ENCODE measurements at places on chromosomes 5 and 9.

GRCh38 chr5:1983919-1984695, 101.4 kb upstream of the IRX4 start:
- no peak overlapping the region for H3K27ac ChIP-seq
- no peak for DNase-seq
- H3K27me3 ChIP-seq: no peaks in the 10 kb centered on the region
- H3K4me1 ChIP-seq: no peaks in the 10 kb centered on the region

DNA sequence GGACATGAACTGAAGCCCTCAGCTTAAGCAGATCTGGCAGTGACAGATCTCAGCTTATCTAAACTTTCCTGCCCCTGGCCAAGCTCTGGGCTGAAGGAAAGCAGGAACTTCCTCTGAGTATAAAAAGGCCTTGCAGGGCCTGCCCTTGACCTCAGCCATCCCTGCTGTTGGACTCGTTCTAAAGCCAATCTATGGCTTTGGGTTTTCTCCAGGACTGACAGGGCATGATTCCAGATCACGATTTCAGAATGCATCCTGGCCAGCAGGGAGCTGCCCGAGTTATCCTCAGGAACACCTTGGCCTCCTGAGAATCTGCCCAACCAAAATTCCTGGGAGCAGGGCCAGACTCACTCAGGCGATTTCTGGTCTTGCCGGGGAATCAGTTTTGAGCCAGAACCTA, 502.7 kb downstream of the TLE4 start:
- no peak for DNase-seq
- no peaks in the 10 kb centered on the region for H3K36me3 ChIP-seq
- no peak overlapping the region for H3K4me3 ChIP-seq
- no peaks in the 10 kb centered on the region for H3K27me3 ChIP-seq
- no peaks in the 10 kb centered on the region for H3K4me1 ChIP-seq
- no peak overlapping the region for H3K27ac ChIP-seq

GRCh38 chr5:369151-369868, 47.8 kb downstream of the AHRR start:
- no peaks in the 10 kb centered on the region for H3K36me3 ChIP-seq
- DNase-seq: no peak
- H3K4me3 ChIP-seq: no peak overlapping the region
- no peak overlapping the region for H3K27ac ChIP-seq

DNA sequence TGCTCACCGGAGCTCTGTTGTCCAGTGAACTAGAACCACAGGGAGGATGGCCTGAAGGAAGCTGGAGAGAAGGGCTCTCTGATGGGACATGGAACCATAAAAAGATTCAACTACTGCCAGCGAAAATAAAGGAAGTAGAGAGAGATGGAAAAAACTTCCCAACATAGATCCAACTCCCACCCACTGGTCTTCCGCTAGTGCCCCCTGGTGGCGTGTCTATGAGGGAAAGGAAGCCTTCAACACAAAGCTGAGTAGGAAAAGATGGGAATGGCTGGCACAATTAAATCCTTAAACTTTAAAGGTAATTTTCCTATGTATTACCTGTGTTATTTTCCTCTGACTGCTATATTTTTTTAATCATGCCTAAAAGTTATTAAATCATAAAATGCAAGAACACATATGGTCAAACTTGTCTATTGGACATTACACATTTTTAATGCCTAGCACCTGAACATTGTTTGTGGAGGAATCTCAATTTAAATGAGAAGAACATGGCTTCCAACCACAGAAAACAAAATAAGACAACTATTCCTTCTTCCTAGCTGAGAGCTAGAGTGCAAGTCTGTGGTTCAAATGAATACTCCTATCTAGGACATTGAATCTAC, 51.5 kb downstream of the CEP120 start:
- no peaks in the 10 kb centered on the region for H3K4me1 ChIP-seq
- H3K36me3 ChIP-seq: peaks cover 41% of the 10 kb centered on the region
- H3K27me3 ChIP-seq: no peaks in the 10 kb centered on the region
- peak; percentile 1 for DNase-seq
- H3K27ac ChIP-seq: no peak overlapping the region
